LHCN-M2 (cell line): ENCODE measurements at places on chromosomes 7 and 10.

- DNase-seq = peak; percentile 91
Measured at GRCh38 chr7:32536585-32536984, 41.3 kb downstream of the AVL9 start.

GRCh38 chr10:7948371-7949000 lies 106.0 kb upstream of the GATA3 start:
- peak; percentile 45 for DNase-seq

DNA sequence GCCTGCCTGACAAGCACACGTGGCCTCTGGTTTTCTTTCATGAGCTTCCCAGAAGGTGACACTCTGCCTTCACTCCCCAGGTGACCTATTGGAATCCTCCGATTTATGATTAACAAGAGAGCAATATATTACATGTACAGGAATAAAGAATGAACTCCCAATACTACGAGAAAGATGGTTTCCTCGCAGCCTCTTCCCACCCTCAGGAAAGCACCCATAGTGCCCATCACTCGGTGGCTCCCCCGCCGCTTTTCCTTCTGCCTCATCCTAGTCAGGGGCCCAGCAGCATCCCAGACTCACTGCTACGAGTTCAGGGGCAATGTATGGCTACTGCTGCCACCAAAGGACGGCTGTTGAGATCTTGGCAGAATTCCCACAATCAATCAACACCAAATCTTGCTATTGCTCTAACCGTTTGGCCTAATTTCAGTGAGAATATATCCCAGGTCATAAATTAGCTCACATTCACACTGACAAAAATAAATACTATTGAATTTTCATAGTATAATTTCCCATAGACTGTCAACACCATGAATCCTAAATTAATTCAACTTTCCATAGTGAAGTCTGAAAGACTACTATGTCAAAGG lies 196.3 kb downstream of the TNS3 start:
- no peak for DNase-seq

DNA sequence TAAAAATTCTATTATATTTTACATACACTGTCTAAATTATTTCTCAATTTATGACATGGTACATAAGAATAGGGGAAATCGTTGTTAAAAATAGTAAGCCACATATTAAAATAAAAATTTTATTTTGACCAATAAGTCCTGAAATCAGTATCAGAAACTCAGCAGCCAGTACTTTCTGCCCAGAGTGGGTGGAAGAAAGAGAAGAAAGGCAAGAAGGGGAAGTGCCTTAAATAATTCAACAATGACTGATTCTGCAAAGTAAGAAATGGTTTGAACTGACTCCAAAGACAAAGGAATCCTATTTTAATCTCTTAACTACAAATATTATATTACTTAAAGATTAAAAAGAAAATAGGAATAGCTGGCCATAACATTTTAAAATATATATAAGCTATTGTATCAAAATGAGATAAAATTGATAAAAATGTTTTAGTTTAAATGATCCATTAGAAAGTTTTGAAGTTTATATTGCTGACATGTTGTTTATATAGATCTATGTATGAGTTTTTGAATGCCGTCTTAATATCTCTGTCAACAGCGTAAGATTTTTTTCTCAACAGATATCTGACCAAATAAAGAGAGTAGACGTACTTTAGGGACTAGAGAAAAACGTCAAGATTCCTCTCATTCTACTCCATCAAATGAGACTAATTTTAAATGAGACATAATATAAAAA lies 30.2 kb upstream of the NRCAM start:
- DNase-seq = peak; percentile 22

- DNase-seq = no peak
Measured at GRCh38 chr7:51640841-51641240, 324.2 kb upstream of the COBL start.

- DNase-seq = no peak
Measured at GRCh38 chr7:149616898-149617297, 119.3 kb upstream of the ZNF746 start.

- DNase-seq = no peak
Measured at GRCh38 chr7:2109251-2109872, 123.4 kb downstream of the MAD1L1 start.

DNA sequence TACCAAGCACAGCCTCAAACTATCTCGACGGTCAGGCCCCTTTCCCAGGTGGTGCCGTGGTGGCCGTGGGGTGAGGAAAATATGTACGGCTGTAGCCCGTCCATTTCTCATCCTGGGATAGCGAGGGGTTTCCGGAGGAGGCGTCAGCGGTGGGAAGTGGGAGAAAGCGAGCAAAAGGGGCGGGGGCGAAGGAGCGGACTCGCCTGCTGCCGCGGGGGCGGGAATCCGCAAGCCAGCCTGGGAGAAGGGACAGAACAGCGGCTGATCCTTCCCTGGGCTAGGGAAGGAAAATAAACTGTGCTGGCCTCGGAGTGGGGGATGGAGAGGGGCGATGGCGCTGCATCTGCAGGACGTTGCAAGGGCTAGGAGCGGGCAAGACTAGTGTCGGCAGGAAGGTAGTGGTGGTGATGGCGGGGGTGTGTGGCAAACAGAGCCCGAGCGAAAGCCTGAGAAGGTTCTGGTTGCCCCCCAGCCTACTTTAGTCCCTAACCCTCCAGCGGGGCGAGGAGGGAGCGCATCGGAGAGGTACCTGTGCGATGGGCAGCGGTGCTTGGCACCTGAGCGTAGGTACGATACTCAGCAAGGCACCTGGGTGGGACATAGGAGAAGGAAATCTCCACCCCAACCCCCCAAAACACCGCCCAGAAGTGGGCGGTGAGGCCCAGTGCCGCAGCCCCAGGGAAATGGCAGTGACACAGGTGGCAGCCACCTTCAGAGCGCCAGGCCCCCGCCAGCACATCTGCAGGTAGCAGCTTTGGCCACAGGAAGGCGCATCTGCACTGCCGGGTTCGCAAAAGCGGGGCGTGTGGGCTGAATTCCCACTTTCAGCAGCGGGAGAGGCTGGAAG lies 49.9 kb upstream of the STEAP1B start:
- no peak for DNase-seq

DNA sequence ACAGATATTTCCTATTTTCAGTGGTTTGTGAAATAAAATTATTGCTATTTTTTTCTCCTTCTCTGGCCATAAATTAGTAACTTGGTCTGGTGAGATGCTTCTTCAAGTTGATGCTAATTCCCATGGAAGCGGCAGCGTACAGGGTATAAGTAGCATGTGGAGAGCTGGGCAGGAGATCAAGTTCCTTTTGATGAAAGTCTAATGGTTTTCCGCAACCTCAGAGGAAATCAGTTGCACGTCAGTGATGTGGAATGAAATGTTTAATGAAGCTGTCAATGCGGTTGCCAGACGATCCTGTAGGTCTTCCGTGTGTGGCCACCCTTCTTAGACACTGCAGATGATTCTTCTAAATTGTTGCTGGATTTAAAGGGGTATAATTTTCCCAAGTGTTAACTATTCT lies 236.4 kb upstream of the GRM3 start:
- no peak for DNase-seq

GRCh38 chr10:113689057-113689456 lies 9.3 kb downstream of the CASP7 start:
- DNase-seq = no peak
